Choroid plexus epithelial cell (primary cell): ENCODE measurements at places on chromosomes 7 and 10.

DNA sequence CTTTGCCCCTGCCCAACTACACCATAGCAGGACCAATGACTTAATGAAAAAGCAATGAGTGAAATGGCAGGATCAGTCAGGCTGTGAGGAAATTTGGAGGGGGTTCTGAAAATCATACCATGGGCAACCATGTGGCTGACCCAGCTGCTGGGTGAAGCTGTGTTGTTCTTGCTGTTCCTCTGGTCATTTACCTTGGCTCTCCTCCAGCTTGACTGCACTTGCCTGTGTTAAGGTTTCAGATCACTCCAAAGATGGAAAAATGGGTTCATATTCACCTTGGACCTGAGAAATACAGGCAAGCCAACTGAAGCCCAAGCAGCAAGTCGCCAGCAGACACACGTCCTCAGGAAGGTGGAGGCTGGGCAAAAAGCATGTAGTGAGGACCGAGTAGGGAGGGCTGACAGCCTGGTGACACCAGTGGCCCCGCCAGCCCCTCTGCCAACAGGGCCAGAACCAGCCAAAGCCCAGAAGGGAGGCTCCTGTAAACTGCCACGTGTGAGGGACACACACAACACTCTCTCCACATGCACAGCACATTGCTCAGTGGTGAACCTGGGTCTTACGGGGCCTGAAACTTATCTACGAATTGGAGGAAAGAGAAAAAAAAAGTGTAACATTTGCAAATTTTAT lies 40.1 kb downstream of the PARP12 start:
- DNase-seq, result peak; percentile 60

GRCh38 chr7:81264116-81264515 lies 345.3 kb upstream of the SEMA3C start:
- DNase-seq, result no peak

GRCh38 chr7:21923658-21924057 lies 22.0 kb downstream of the CDCA7L start:
- peak; percentile 81 for DNase-seq

- DNase-seq, result peak; percentile 34
Measured at GRCh38 chr7:122212754-122213153, 68.7 kb upstream of the AASS start.

- no peak for DNase-seq
Measured at GRCh38 chr7:150945171-150945852, 32.8 kb downstream of the KCNH2 start.

- no peak for DNase-seq
Measured at GRCh38 chr7:33964417-33965182, 59.3 kb downstream of the BMPER start.

DNA sequence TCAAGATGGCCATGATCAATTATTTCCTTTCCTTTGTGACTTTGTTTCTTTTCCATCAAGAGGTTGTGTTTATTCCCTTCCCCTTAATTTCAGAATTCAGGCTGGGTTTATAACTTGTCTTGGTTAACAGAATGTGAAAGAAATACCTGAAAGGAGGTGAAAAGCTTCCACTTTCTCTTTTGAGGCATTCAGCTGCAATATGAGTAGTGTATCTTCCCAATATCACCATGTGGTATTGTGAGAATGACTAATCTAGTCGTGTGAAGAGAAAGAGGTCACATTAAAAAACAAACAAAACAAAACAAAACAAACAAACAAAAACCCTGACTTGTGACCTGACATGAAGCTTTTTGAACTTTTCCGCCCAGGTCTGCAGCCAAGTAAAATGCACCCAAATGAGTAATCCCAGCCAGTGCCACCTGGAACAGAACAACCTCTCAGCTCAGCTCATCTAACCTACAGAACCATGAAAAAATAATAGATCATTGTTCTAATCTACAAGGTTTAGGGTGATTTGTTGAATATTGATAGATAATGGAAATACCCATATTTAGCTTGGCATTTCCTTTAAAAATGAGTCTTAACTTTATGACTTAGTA lies 70.8 kb upstream of the TEX47 start:
- DNase-seq, result no peak

- no peak for DNase-seq
Measured at GRCh38 chr7:95424716-95425115, 10.1 kb downstream of the PON2 start.

DNA sequence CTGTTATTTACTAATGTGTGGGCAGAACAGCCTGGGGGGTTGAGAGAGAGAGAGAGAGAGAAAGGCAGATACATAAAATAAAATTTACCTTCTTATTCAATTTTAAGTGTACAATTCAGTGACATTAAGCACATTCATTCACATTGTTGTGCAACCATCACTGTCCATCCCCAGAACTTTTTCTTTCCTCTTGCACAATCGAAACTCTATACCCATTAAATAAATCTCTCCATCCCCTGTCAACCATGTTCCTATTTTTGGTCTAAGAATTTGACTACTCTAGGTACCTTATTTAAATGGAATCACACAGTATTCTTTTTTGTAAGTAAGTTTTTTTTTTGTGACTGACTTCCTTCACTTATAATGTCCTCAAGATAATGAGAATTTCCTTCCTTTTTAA lies 181.6 kb downstream of the SND1 start:
- peak; percentile 67 for DNase-seq

- no peak for DNase-seq
Measured at GRCh38 chr7:43193893-43194292, 81.4 kb downstream of the HECW1 start.

GRCh38 chr10:117441812-117442443 lies 66.7 kb upstream of the PDZD8 start:
- no peak for DNase-seq

GRCh38 chr10:71648933-71649320 lies 70.7 kb downstream of the C10orf105 start:
- DNase-seq, result no peak

GRCh38 chr7:117993377-117994003 lies 120.2 kb upstream of the CTTNBP2 start:
- DNase-seq, result peak; percentile 82

DNA sequence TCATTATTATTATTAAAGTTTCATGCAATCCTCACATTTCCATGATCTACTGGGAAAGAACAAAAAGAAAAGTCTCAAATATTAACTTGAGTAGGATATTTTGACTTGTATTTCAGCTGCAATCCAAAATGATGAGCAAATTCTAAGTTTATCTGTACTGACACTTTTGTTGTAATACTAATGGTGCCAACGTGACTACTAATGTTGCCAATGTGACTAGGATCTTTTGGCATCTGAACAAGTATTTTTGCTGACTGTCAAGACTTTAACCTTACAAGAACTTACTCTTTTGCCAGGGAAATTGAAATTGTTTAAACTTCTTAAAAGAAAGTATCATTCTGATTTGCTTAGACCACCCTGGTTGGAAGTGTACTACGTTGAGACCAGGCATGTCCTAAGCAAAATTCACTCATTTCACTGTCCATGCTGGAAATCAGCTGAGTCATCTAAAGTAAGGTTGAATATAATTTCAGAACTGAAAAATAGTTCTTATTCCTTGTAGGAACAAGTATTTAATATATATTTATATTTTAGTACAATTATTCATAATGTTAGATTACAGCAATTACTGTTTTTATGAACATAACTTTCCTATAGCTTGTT lies 78.5 kb upstream of the LYZL1 start:
- DNase-seq, result no peak

- no peak for DNase-seq
Measured at GRCh38 chr7:105636982-105637381, 55.7 kb upstream of the EFCAB10 start.

DNA sequence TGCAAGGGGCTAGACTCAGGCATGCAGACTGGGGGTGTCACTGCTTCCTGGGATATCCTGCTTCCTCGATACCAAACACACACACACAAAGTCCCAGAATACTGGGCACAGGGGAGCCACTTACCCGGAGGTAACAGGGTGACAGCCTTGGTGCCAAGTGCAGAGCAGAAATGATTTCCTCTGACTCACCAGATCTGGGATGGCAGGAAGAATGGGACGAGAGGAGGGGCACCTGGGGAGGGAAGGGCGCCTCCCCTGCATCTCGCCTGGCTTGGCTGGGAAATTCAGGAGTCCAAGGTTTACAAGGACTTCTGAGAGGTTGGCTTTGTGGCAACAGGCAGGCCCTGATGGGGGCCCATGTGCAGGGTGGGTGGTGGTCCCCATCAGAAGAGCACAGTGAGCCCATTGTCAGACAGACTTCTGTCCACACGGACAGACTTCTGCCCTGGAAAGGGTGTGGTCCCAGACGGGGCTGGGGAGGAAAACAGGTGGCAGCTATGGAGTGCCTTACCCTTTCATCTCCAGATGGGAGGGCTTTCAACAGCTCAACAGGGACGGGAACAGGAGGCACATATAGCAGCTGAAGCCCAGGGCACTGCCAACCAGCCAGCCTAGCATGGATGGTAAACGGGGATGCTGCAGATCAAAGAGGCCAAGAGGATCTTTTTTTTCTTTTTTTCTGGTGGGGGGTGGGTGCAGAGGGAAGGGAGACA lies 9.7 kb upstream of the CCL24 start:
- no peak for DNase-seq

DNA sequence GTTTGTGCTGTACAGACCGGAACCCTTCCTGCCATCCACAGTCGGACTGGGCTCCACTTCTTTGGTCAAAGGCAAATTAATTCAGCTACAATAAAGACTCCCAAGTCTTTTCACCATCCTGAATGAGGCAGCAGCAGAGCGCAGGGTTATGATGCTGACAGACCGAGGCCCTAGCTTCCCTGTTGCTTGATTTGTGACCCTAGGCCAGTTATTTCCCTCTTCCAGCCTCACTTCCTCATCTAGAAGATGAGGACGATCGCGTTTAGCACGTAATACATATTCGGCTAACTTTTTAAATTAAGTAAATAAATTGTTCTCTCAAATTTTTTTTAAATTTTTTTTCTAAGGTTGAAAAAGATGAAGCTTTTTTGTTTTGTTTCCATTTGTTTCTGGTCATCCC lies 18.1 kb downstream of the ADRB1 start:
- DNase-seq, result no peak

DNA sequence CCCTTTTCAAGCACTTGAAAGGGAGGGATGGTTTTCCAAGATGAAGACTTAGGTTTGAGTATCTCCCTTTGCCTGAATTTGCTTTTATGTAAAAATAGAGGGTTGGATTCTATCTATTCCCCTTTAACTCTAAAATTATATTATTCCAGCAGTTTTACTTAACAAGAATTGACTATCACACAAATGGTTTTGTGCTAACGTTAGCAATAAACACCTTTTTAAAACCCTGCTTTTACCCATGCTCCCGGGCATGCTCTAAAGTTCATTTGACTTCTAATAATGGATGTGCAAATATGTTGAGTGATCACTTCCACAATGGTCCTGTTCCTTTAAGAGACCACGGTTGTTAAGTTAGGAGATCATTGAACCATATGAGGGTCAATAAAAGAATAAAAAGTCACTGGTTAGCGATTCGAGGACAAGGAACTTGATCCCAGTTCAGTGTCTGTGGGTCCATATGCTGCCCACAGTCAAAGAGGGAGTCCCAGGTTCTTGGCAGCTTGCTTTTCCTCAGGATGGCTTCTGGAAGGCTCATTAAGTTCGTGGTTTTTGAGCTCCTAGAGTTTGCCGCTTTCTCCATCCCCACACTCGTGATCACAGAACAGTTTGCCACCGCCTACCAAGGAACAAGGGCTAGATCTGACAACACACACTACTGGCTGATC lies at the start of gene TMEM236:
Gene TMEM236, plus strand, starts transcription at position 421 of the 665 bp plus-strand sequence. Its CDS starts 95 bp downstream, at position 516.
- DNase-seq, result no peak

- DNase-seq, result no peak
Measured at GRCh38 chr10:130353928-130354572, 217.9 kb downstream of the GLRX3 start.

- no peak for DNase-seq
Measured at GRCh38 chr10:88343761-88344484, 239.2 kb downstream of the RNLS start.

GRCh38 chr10:123885406-123886170 lies 6.0 kb downstream of the CPXM2 start:
- no peak for DNase-seq
